ENCODE measurements at places on chromosomes 11 and 22.

- DNase-seq, result no peak
Measured at GRCh38 chr11:102288725-102289083, 28.6 kb upstream of the BIRC3 start.

- DNase-seq, result no peak
Measured at GRCh38 chr11:1866226-1866625, 13.3 kb downstream of the LSP1 start.

- no peak for DNase-seq
Measured at GRCh38 chr11:85712953-85713352, 27.0 kb upstream of the CCDC89 start.

DNA sequence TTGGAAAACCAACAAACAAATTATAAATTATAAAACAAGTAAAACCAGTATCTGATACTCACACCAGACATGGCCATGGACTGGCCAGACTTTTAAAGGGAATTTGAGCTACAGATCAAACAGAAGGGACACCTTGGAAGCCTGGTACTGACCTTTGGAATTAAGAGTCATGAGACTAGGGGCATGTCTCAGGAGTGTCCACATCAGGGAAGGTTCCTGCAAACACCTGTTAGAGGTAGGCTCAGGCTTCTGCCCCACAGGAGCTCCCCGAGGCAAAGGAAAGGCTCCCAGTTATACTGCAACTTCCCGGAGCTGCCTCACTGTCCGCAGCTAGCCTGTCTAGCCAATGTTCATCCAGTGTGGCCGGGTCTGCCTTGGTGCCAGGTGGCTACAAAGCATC, 290.1 kb downstream of the BUD13 start:
- DNase-seq, result no peak

- no peak for DNase-seq
Measured at GRCh38 chr11:130146796-130147195, 12.8 kb upstream of the ST14 start.

DNA sequence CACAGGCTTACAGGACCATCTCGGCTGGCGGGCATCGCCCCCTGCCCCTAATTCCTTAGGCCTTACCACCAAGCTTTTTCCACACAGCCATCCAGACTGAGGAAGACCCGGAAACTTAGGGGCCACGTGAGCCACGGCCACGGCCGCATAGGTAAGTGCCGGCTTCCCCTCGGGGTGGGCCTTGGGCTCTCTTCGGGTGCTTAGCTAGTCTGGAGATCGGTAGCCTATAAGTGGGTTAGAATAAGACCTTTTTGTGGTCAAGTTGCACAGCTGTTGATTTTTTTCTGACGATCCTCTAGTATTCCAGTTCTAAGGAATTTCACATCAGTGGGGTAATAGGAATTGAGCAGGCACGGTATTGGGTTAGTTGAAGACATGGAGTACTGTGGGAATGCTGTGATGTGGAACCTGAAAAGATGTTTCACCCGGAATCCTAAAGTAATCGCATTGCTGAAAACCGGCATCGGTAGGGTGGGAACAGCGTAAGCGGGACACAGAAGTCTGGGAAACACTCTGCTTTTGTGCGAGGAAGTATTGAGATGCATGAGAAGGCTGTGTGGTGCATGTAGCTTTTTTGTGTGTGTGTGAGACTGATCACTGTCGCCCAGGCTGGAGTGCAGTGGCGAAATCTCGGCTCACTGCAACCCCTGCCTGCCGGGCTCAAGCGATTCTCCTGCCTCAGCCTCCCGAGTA, 669 bp downstream of the RPL27A start:
- DNase-seq, result no peak

DNA sequence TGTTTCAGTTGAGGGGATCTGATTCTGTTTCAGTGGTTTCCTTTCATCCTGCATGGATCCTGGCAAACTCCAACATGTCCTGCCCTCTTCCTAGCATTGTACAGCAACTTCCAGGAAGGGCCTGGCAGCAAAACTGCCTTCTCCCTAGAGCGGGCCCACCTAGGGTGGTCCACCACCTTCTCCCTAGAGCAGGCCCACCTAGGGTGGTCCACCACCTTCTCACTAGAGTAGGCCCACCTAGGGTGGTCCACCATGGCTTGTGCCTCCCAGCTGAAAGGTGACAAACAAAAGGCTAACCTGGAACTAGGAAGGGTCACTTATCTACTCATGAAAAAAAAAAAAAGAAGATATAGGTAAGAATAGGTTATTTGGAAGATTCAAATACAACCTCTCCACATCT, 92.2 kb downstream of the NTM start:
- no peak for DNase-seq

DNA sequence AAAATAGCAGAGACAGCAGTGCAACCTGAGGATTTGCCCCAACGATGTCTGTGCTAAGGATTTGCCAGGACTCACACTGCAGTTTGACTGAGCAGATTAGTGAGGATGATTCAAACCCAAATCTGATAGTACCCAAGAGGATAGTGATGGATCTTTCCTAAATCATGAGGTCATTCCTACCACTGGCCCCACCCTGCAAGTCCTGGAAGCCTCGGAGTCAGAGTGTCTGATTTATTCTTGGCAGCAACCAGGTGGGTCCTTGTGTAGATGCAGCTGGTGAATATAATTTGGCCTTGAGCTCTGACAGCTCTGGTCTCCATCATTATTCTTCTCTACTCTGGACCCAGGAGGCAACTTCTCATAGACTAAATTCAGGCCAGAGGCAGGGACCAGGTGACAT, 179.3 kb upstream of the RAG2 start:
- DNase-seq, result no peak

GRCh38 chr11:64917663-64917995, 620 bp upstream of the ATG2A start:
- DNase-seq, result no peak

- no peak for DNase-seq
Measured at GRCh38 chr11:41254966-41255365, 204.5 kb downstream of the LRRC4C start.

DNA sequence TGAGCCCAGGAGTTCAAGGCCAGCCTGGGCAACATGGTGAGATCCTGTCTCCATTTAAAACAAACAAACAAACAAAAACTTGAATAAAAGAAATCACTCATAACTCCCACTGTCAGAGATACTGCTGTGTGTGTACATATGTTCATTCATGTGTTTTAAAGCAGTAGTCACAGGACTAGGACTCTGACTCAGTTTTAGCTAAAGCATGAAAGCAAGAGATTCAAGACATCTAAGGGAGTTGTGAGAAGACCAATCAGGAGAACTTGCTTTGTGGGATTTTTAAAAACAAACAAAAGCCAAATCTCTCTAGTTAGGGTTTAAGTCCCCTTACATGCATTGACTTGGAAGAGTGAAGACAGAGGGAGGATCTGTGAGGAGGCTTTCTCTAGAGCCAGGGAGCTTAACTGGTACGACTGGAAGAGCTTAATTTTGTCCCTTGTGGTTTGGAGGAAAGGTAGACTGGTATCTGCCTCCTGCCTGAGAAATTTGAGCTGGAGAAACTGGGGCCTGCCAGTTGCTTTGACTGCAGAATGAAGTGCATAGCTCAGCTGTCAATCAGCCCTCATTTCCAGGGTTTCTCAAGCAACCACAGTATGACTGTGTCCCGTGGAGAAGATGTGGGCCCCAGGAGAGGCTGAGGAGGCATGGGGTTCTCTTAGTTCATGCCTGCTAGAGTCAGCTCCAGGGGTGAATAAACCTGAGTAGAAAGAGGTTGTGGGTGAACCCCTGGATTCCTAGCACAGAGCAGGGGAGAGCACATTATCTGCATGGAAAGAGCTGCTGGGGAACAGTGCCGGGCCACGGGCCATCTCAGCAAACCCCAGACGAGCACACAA, 30.6 kb downstream of the EXPH5 start:
- no peak for DNase-seq

DNA sequence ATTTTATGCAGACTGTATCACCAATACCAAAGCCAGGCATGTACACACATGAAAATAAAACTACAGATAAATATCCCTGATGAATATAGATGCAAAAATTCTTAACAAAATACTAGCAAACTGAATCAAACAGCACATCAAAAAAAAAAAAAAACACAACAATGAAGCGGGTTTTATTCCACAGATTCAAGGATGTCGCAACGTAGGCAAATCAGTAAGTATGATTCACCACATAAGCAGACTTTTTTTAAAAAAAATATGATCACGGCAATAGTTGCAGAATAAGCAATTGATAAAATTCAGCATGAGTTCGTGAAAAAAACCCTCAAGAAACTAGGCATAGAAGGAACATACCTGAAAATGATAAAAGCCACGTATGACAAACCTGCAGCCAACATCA, 21.3 kb downstream of the OR51F1 start:
- no peak for DNase-seq

DNA sequence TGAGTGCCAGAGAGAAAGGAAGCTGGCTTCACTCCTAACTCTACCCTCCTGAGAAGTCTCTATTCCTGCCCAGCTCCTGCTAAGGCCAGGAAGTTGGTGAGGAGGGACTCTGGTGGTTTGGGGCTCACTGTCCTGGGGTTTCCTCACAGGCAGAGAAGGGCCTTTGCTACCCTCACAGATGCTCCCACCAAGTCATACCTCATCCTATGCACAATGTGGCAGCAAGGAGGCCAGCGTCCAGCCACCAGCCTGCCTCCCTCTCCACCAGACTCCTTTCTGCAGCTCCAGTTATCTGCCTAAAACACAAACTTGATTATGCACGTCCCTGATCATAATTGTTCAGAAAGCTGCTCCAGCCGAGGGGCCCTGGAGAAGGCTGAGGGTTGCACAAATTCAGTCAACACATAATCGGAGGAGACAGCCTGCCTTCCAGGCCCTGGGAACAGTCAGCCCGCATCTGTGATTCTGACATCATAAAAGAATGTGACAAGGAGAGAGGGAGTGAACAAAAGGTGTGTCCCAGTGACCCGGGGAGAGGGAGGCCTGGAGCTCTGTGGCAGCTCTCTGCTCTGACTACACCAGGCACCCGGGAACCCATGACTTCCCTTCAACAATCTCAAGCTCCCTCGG, 28.8 kb downstream of the DKK3 start:
- DNase-seq, result no peak

DNA sequence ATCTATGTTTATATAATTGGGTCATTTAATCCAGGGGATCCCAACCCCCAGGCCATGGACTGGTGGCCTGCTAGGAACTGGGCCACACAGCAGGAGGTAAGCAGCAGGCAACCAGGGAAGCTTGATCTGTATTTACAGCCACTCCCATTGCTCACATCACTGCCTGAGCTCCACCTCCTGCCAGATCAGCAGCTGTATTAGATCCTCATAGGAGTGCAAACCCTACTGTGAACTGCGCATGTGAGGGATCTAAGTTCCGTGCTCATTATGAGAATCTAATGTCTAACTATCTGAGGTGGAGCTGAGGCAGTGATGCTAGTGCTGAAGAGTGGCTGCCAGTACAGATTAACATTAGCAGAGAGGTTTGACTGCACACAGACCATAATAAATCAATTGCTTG, 32.8 kb downstream of the MS4A2 start:
- no peak for DNase-seq

DNA sequence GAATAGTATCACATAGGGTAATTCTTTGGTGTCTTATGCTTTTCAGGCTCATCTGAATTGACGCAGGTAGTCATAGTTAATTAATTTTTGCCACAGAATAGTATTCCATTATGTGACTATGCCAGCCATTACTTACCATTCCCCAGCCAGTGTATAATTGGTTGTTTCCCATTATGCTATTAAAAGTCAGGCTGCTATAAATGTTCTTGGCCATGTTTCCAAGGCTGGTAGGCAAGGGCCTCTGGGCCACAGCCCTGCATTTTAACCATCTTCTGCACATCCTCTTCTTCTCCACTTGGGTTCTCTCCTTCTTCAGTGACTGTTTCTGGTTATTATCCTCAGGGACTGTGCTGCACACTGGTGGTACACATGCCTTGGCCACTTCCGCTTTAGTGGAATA, 190.9 kb downstream of the ADAMTS15 start:
- no peak for DNase-seq

- DNase-seq, result no peak
Measured at GRCh38 chr11:104435494-104435893, 271.5 kb upstream of the PDGFD start.

GRCh38 chr11:127816962-127817361, 770.4 kb downstream of the ETS1 start:
- DNase-seq, result no peak

DNA sequence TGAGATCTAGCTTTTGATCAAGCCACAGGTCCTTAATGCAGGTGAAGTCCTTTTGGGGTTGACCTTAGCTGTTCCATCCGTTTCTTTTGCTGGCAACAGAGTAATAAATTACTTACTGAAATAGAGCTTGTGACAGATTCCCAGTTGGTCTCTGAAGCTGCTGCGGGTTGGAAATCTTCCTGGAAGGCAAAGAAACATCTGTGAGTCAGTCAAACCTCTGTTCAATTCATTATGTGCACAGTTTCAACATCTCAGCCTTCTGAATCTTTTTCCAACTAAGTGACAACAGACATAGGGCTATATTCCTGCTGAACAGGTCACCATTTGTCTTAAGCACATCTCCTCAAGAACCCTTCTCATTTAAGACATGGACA, 88.9 kb upstream of the DDI1 start:
- DNase-seq, result no peak

- DNase-seq, result no peak
Measured at GRCh38 chr11:112689851-112690250, 271.4 kb upstream of the NCAM1 start.
